A549 treated with Hydrocortisone at 1 μM for 4 hours (cell line): ENCODE measurements at places on chromosomes 16 and 17. TPM values are rescaled to one million over a fixed set of nuclear protein-coding genes. Genes with fewer than 3 reads are reported as not detected.

The SGF29 gene
- total RNA-seq = 20.5 to 24.3 TPM (median 22.4 TPM) in 5 replicates

The PRRT2 gene
- total RNA-seq = 0.26 to 0.52 TPM (median 0.31 TPM) in 5 replicates

The C16orf96 gene
- 0.05 to 0.08 TPM (median 0.06 TPM) in 4 of 5 replicates, not detected in the other for total RNA-seq

The MPP2 gene
- total RNA-seq = 1.1 to 1.6 TPM (median 1.3 TPM) in 5 replicates

The TPSG1 gene
- total RNA-seq = 0.10 to 0.13 TPM in 2 of 5 replicates, not detected in the others

The PRR29 gene
- total RNA-seq = 0.46 to 0.89 TPM (median 0.53 TPM) in 5 replicates

The CES3 gene
- 2.0 to 2.5 TPM (median 2.5 TPM) in 5 replicates for total RNA-seq

The CYBA gene
- 232 to 308 TPM (median 278 TPM) in 5 replicates for total RNA-seq

The PYDC1 gene
- total RNA-seq = not detected in 5 replicates

The ITGB4 gene
- total RNA-seq = 88.7 to 126 TPM (median 108 TPM) in 5 replicates

The DNAI2 gene
- total RNA-seq = 0.05 to 0.06 TPM in 2 of 5 replicates, not detected in the others

The VMO1 gene
- 0.41 to 1.1 TPM (median 0.74 TPM) in 5 replicates for total RNA-seq

The C17orf50 gene
- total RNA-seq = 0.23 to 0.44 TPM (median 0.41 TPM) in 4 of 5 replicates, not detected in the other

The KRTAP4-3 gene
- total RNA-seq = not detected in 5 replicates

The TRIM72 gene
- total RNA-seq = 0.01 to 0.10 TPM (median 0.05 TPM) in 5 replicates

The GAS7 gene
- total RNA-seq = 0.23 to 0.67 TPM (median 0.46 TPM) in 5 replicates

The IRF8 gene
- 0.33 to 0.68 TPM (median 0.53 TPM) in 5 replicates for total RNA-seq

The HSF5 gene
- total RNA-seq = not detected in 5 replicates

The CDR2L gene
- 65.6 to 80.7 TPM (median 75.4 TPM) in 5 replicates for total RNA-seq

The HOXB2 gene
- total RNA-seq = 0.30 to 0.72 TPM (median 0.61 TPM) in 5 replicates

The ZNF469 gene
- total RNA-seq = 5.9 to 9.5 TPM (median 7.7 TPM) in 5 replicates

The LRRC37A2 gene
- 3.2 to 4.5 TPM (median 4.1 TPM) in 5 replicates for total RNA-seq

The C1QL1 gene
- total RNA-seq = 15.2 to 32.8 TPM (median 28.1 TPM) in 5 replicates

The HSD11B2 gene
- 2.0 to 2.3 TPM (median 2.2 TPM) in 5 replicates for total RNA-seq

The CSHL1 gene
- total RNA-seq = not detected in 5 replicates

The ANKRD40CL gene
- not detected in 5 replicates for total RNA-seq

The KRT36 gene
- not detected in 5 replicates for total RNA-seq

The HBA1 gene
- 1.2 to 2.3 TPM (median 1.8 TPM) in 5 replicates for total RNA-seq

The NUPR1 gene
- 8.6 to 24.3 TPM (median 16.1 TPM) in 5 replicates for total RNA-seq

The KRT12 gene
- not detected in 5 replicates for total RNA-seq
